ENCODE measurements at places on chromosomes 3 and 15.

GRCh38 chr15:76075046-76075445 lies 15.3 kb downstream of the TMEM266 start:
- no peak for DNase-seq

DNA sequence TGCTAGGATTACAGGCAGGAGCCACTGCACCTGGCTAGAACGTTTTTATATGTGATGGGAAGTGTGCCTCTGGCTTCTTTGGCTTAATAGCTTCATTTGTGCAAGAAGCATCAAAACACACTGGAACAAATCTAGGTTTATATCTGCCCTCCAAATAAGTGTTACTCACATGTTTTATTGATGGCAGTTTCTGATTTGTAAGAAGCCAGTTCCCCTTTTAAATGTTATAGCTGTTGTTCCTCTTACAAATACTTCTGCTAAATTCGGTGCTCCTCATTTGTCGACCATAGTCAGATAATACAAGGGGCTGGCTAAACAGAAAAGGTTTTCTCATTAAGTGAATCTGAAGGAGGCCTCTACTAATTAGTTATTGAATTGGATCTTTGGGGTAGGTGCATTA lies 307.1 kb upstream of the SEMA6D start:
- DNase-seq, result no peak

GRCh38 chr15:85692873-85693272 lies 101.9 kb downstream of the KLHL25 start:
- DNase-seq, result no peak

GRCh38 chr3:75089841-75090240 lies 475.4 kb upstream of the CNTN3 start:
- DNase-seq, result peak; percentile 56

GRCh38 chr15:25178835-25179672 lies 224.3 kb downstream of the SNRPN start:
- no peak for DNase-seq

DNA sequence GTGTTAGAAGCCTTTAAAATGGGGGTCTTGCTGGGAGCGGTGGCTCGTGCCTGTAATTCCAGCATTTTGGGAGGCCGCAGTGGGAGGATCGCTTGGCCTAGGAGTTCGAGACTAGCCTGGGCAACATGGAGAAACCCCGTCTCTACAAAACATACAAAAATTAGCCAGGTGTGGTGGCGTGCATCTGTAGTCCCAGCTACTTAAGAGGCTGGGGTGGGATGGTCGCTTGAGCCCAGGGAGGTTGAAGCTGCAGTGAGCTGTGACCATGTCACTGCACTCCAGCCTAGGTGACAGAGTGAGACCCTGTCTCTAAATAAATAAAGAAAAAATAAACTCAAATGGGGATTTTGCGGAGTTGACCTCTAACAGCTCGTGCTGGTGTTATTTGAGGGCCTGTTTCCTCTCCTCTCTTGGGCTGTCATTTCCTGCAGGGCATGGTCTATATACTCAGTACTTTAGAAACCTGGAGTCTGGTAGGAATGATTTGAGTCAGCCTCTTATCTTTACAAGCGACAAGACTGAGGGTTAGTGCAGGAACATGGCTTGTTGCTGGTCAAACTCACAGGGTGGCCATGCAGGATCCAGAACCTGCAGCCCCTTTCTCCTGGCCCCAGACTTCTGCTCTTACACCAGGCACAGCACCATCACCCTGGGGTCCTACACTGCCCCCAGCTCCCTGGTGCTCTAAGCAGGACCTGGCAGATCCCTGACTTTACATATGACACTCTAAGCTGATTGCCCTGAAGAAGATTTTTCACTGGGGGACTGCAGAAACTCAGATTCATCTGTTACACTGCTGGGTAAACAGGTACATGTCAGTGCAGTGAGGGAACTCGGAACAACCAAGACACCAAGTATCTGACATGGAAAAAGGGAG lies 15.1 kb downstream of the EHD4 start:
- DNase-seq, result no peak

GRCh38 chr3:77780278-77780996 lies 740.5 kb downstream of the ROBO2 start:
- DNase-seq, result no peak

DNA sequence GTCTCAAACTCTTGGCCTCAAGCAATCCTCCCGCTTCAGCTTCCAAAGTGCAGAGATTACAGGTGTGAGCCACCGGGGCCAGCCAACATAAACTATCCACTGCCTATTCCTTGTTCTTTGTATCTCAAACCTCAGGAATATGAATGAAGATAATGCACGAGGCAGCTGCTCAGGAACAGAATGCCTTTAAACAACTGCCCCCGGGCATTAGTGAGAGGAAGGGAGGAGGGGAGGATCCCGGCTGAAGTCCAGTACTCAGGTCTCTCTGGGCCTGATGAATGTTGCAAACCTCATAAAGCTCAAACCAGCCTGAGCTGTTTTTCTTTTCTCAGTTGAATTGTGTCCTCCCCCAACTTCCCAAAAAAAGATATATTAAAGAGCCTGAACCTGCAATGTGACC lies 26.9 kb upstream of the MTMR14 start:
- DNase-seq, result no peak

- DNase-seq, result no peak
These were observed 72.2 kb downstream of the MB21D2 start for GRCh38 chr3:192845526-192845855.

DNA sequence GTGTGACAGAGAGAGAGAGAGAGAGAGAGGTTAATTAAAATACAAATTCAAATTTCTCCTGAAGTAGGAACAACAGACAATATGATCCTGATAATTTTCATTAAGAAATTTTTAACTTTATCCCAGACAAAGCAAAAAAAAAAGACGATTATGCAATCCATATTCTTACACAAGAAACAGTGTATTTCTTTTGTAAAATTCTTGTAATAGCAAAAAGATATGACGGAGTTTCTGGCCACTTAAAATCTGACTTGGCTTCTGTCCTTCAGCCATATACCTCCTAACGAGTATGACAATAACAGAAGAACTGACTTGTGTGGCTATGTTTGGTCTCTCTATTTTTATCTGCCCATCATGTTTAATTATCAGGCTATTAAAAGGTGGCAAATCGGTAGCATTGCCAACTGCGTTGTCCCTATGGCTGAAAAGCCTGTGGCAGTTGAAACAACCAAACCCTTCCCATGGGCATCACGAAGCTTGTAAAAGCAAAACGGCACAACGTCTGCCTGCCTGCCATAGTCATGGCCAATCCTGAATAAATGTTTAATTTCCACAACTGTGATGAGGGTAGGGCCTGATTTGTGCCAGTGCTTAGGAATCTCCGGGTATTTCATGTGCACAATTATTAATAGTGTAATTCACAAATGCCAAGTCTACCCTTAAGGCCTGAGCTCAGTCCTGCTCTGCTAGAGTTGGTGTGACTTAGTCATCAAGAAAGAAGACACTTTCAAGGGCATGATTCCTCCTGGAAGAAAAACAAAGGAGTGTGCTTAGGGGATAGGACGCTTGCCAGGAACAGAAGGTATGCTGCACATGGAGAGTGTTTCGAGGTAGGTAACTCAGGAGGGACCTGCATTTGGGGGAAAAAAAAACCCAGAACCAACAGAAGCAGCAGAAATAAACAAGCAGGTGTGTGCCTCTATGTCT lies 1090.2 kb downstream of the FHIT start:
- DNase-seq, result no peak

DNA sequence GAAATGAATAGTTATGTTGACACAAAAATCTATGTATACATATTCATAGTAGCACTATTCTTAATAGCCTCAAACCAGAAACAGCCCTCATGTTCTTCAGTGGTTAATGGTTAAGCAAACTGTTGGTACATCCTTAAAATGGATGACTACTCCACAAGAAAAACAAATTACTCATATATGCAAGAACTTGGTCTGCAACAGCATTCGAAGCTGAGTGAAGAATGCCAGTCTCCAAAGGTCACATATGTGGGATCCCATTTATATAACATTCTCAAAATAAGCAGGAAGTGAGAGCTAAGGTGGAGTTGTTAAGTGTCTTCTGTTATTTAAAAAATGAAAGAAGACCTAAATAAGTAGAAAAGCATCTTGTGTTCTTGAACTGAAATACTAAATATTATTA lies 365.7 kb downstream of the GABRG3 start:
- DNase-seq, result no peak

GRCh38 chr15:41951571-41951970 lies 20.8 kb downstream of the EHD4 start:
- DNase-seq, result no peak

DNA sequence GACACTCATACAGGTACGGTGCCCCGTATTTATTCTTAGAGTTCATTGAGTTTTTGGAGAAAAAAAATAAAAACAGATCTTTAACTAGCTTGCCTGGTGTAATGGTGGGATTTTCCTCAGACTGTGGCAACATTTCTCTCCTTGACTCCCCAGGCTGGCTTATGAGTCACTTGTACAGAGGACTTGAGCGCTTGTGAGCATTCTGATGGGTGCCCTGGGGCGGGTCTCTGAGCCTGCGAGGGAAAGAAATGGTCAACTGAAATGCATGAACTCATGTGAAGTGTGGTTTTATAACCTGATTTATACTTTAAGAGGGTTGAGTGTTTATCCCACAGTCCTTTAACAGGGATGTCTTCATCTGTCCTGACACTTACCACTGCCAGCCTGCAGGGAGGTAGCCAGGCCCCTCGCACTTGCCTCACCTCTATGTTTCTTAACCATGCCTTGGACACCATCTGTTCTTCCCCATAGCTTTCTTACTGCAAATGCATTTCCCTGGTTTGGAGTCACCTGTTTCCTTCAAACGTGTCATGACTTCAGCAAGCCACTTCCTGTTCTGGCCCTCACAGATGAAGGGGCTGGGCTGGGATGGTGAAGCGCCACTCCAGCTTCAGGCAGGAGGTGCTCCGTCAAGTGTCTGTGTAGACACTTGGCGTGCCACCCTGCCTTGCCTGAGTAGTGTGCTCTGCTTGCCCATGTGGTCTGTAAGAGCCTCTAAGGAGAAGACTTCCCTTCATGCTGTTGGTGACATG lies 118.7 kb downstream of the PDE8A start:
- no peak for DNase-seq

DNA sequence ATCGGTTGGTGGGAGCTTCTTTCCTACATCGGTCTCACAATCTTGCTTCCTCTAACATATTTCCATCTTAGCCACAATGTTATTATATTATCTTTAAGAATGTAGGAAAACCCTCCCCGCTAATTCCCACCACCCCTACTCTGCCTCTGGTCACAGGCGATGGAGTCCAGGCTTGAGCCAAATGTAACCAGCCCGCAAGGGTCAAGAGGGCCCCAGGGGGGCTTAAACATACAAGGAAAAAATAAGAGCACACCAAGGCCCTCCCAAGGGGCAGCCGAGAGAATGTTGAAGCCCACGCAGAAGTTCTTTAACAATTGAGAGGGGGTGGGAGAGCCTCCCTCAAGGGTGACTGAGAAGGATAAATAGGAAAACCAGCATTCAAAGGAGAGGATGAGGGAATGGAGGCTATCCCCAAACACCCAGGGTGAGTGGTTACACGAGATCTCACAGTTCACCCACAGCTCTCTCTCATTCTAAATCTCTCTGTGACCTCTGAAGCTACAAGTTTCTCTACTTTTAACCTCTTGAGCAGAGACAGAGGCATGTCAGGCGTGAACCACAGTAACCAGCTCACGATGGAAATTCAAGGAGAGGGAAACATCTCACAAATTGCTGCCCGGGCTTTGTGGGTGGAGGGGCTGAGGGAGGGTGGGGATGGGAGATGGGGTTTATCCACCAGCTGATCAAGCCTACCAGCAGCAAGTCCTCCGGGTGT lies 31.4 kb upstream of the UACA start:
- DNase-seq, result no peak

DNA sequence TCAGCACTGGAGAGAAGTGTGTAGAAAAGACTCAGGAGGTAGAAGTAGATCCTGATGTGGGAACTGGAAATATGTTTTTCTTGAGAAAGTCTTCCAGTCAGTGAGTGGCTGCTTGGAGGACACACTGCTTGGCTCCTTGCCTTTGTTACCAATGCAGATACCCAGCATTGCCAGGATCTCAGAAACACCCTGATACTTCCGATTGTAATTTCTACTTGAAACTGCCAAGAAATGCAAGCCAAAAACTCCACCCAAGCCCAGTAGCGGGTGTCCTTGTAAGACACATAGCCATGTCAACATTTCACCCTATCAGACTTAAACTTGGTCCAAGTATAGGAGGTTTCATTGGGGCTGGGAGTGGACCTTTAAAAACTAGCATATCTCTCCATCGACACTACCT lies 141.8 kb downstream of the ALDH1A2 start:
- no peak for DNase-seq

GRCh38 chr3:119508172-119508845 lies 10.0 kb downstream of the TIMMDC1 start:
- DNase-seq, result no peak

GRCh38 chr3:48434591-48435222 lies 4.8 kb upstream of the PLXNB1 start:
- DNase-seq, result no peak

- no peak for DNase-seq
These were observed 82.7 kb downstream of the TMEM39A start for GRCh38 chr3:119380697-119381096.

GRCh38 chr3:122403489-122403888 lies 12.4 kb downstream of the WDR5B start:
- DNase-seq, result no peak

- DNase-seq, result no peak
These were observed 8.4 kb upstream of the MYO1E start for GRCh38 chr15:59380902-59381610.

- DNase-seq, result no peak
These were observed 67.4 kb downstream of the MYLK start for GRCh38 chr3:123816673-123817207.

- no peak for DNase-seq
These were observed 799.7 kb downstream of the CADM2 start for GRCh38 chr3:85758442-85758841.

- no peak for DNase-seq
These were observed 12.1 kb upstream of the LOXL1 start for GRCh38 chr15:73914145-73914544.

DNA sequence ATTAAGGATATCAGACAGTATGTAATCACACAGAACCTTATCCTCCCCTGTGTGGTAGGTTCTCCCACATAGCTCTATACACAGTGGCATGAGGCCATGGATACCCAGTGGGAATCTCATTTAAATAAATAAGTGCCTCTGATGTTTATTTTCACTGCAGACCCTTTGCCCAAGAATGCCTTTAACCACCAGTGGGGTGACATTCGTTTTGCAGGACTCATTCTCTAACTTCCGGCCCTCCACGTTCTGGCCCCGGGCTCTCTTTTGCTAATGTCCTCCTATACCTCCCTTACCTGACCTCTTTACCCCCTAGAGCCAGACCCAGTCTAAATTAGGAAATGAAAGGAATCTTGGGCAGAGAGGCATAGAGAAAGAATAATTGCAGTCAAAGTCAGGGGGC lies 8.3 kb downstream of the CCDC80 start:
- no peak for DNase-seq

DNA sequence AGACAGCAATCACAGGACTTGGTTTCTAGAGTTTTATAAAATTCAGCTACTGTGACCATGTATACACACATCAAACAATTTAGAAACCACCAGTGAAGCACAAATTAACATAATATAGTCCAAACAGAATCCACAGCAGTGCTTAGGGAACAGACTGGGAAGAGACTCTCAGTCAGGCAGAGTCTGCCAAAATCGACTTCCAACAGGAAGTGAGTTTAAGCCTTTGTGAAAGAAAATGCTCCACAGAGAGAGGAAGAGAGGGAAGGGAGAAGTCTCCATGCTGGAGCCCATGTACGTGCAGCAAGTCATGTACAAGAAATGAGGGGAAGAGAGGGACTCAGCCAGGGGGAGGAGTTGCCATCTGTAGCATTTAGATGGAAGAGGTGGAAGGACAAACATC lies 172.6 kb downstream of the IL5RA start:
- DNase-seq, result no peak
